Dermis microvascular lymphatic vessel endothelial cell (primary cell): ENCODE measurements at places on chromosomes 5 and 9.
A peak's percentile ranks its signal among the peaks of the same experiment; 100 is the strongest.

DNA sequence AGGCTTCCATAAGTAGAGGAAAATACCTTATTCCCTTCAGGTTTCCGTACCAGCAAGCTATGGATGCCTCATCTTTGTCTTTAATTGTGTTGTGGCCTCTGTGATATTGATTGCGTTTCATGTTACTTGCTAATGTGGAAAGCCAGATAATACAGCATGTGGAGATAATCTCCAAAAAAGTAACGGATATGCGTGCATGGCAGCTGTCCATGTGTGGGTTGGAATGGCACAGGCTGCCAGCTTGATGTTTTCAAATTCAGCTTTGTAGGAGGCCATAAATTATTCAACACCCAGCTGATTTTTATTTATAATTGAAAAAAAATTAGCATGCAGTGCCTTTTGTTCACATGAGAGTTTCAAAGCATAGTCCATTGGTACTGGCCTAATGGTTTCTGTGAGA is 144.9 kb downstream of the GIN1 start:
- peak; percentile 73 for DNase-seq

DNA sequence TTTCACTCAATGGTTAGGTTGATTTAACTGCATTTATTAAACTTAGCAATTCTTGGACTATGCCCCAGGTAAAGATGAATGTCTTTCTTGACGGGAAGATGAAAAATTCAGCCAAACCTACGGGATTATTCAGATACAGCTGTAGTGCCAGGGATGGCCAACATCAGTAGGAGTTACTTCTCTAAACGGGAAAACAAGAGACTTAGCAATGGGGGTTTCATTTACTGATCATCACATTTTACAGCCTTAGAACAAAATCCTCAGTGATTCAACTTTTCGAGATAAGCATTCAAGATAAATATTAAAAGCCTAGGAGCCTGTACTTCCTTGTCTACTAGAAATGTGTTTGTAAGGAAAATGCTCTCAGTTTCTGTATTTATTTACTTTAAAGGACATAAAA is 46.1 kb downstream of the S1PR3 start:
- DNase-seq = no peak

GRCh38 chr9:93701494-93702218 is 125.3 kb downstream of the PHF2 start:
- DNase-seq = no peak

DNA sequence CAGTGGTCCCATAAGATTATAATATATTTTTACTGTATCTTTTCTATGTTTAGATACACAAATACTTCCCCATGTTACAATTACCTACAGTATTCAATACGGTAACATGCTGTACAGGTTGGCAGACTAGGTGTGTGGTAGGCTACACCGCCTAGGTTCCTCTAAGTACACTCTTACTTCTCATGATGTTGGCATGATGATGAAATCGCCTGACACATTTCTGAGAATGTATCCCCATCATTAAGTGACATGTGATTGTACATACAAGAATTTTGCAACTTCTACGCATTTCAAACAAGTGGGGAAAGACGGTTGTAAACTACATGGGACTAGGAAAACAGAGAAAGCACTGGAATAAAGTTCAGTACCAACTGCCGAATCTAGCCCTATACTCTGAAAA is 53.3 kb downstream of the SETX start:
- DNase-seq = no peak

- DNase-seq = no peak
Measured at GRCh38 chr9:36317766-36318165, 59.5 kb upstream of the GNE start.

GRCh38 chr5:33588654-33589372 is 148.0 kb downstream of the TARS1 start:
- no peak for DNase-seq

DNA sequence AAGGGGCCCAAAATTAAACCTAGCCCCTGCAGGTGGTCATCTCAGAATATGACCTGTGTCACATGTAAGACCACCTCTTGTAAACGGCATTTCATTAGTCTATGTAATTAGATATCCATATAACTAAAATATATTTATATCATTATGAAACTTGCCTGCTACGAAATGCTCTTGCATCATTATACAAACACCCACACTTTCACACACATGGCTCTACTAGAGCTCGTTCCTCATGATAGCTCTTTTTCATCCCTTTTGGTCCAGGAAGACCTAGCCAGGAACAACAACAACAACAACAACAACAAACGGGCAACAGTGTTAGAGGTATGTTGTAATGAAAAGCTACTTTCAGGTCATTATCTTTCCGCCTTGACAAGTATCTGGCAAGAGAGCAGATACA is 58.6 kb downstream of the LHFPL2 start:
- no peak for DNase-seq

GRCh38 chr5:135839566-135839965 is 5.1 kb downstream of the SLC25A48 start:
- no peak for DNase-seq

- DNase-seq = no peak
Measured at GRCh38 chr5:40801771-40802562, 3.8 kb upstream of the PRKAA1 start.

DNA sequence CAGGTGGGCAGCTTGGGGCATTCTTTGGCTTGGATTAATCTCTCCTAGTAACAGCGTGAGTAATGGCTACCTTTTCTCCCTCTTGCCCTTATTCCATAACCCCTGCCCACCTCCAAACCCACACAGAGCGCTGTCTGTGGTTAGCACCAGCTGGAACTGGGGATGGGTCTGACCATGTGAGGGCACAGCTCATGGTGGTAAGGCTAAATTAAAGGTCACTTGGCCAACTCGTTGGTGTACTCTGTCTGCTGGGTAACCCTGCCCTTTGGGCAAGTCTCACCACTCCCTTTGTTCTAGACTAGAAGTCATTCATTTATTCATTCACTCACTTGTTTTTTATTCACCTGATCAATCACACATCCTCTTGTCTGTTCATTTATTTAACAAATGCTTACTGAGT is 27.8 kb downstream of the PPARGC1B start:
- no peak for DNase-seq

- no peak for DNase-seq
Measured at GRCh38 chr9:95605101-95605500, 88.3 kb upstream of the PTCH1 start.

DNA sequence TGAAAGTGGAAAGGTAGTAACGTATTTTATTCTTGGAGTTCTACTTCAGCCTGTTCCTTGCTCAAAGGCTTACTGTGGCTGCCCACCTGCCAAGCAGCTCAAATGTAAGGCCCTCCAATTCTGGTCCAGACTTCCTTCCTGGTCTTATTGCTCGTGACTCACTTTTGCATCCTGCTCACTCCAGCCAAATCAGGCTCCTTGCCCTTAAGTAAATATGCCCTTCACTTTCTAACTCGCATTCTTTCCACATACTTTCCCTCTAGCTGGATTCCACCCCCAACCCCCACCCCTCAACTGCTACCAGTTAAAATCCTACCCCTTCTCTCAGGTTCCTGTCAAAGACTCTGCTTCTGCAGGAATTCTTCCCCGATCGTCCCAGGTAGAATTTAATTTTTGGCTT is 96.6 kb downstream of the GALNT10 start:
- DNase-seq = peak; percentile 34

DNA sequence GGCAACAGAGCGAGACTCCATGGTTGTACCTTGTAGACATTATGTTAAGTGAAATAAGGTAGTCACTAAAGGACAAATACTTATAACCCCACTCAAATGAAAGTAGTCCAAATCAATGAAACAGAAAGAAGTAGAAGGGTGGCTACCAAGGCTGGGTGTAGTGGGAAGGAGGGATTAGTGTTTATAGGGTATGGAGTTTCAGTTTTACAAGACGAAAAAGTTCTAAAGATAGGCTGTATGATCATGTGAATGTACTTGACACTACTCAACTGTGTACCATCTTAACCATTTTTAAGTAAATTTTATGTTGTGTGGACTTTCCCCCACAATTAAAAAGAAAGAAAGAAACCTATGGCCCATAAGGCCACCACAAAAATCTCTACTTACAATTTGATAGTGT is 32.2 kb downstream of the ALDH7A1 start:
- no peak for DNase-seq

DNA sequence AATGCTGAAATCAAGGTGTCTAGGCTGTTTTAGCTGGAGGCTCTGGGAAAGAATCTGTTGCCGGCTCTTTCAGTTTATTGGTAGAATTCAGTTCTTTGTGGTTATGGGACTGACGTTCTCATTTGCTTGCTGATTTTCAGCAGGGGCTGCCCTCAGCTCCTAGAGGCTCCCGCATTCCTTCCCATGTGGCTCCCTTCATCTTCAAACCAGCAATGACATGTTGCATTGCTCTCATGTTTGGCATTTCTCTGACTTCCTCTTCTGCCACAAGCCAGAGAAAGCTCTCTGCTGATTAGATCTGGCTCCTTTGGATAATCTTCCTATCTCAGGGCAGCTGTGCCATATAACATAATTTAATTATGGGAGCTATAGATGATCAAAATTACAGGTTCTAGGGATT is 360.3 kb downstream of the LRRC70 start:
- no peak for DNase-seq

DNA sequence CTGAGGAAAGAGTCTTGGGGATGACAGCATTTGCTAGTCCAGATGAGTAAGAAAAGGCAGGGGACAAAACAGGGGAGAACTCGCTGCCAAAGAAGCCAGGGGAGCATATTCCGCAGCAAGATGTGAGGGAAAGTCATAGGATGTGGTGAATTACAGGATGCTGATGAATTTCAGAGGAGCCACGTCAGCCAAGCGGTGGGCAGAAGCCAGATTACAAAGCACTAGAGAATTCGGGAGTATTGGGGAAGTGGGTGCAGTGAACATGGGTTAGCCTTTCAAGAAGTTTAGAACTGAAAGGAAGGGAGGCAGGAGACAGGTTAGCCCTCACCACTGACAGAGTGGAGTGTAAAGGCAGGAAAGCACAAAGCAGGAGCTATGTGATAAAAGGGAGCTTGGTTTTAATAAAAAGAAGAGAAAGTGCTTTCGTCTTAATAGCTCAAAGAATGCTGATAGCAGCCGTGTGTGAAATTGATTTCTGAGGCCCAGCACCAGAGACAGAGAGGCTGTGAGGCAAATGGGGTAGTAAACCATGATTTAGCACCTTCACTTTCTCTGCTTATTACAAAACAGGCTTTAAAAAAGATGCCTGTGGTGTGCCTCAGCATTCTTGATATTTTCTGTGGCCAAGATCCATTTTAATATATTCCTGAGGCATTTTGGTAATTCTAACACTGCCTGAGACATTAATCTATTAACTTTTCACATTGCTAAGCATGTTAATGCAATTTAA is 16.9 kb downstream of the ADAMTSL1 start:
- peak; percentile 93 for DNase-seq

DNA sequence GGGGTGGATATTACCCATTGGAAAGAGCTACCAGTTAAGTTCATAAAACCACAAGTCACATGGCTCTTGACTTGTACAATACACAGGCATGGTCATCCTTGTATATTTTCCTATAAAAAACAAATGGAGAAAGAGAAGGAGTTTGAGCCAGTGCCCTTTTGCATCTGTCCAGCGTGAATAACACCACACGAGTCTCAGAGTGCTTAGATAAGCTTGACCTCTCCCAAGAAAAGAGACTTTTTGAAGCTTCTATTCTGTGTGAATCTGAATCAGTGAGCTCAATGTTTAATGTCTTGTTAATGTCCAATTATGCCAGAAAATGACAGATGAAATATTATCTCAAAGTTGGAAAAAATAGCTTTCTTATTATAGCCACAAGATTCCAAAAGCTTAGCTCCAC is 30.9 kb upstream of the LPAR1 start:
- no peak for DNase-seq

- no peak for DNase-seq
Measured at GRCh38 chr5:94463739-94464138, 154.7 kb downstream of the KIAA0825 start.

- peak; percentile 47 for DNase-seq
Measured at GRCh38 chr9:108057421-108058134, 568.0 kb upstream of the KLF4 start.

DNA sequence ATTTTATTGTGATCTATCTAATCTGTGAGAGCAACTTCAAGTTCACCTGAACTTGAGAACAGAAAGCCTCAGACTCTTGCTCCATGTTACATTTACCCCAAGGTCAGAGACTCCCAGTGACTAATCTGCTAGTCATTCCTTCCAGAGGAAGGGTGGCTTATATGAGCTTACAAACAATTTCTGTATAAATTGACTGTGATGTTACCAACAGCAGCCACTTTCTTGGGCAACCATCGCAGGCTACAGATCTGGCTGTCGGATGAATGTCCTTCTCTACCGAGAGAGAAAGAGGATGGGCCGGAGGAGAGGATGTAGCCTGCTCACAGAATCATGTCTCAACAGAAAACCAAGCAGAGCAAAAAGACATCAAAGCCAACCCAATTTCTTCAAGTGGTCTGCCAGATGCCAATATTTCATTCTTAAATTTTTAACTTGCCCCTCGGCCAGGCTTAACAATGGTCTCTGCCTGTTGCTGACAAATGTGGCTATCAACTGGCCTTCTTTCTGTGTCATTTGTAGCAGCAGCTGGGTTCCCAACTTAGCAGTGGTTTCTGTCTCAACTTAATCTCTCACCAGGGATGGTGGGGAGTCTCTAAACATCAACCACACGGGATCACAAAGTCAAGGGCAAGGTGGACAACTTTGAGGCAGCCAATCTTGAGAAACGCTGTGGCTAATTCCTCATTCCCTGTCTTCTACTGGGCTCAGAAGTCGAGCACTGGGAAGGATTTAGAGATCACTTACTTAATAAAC is 81.3 kb downstream of the RAPGEF1 start:
- DNase-seq = peak; percentile 90

DNA sequence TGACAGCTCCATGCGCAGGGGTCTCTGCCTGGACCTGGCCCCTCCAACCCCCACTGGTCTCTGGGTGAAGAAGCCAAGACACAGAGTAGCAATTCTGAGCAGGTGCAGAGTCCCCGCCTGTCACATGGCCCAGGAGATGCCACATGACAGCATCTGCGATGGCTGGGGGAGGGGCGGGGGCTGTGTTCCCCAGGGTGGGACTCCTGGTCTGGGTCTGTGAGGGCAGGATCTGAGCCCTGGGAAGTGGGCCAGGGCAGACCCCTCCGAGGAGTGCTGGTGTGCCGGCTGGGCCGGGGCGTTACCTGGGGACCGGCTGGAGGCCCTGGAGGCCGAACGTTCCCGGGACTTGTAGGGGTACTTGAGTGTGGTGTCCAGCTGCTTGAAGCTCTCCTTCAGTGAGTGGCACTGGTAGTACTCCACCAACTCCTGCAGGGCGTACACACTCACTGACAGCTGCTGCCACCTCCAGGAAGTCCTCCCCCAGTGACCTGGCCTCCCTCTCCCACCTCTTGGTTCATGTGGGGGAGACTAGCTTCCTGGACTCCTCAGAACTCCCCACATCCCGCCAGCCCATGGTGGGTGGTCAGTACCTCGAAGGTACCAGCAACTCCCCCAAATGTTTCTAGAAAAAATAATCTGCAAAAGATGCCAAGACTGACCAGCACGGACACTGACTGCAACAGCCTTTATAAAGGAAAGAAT is 32.1 kb upstream of the SARDH start:
- no peak for DNase-seq
